ENCODE measurements at places on chromosomes 16 and 17.

DNA sequence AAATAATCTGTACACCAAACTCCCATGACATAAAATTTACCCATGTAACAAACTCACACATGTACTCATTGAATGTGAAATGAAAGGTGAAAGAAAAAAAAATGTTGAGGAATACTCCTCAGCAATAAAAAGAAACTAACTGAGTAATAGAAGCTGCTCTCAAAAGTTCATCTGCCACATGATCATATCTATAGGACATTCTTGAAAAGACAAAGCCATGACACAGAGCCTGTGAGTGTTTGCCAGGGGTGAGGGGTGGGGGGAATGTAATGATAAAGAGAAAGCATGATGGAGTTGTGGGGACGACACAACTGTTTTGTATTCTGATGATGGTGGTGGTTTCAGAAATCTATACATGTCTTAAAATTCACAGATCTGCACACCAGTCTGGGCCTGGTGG is 52.2 kb upstream of the TMC5 start:
- no peak for DNase-seq

GRCh38 chr17:62825182-62825581 is 17.1 kb upstream of the MARCHF10 start:
- DNase-seq = no peak

GRCh38 chr16:85800321-85800669 is 800 bp downstream of the COX4I1 start:
- DNase-seq = no peak

DNA sequence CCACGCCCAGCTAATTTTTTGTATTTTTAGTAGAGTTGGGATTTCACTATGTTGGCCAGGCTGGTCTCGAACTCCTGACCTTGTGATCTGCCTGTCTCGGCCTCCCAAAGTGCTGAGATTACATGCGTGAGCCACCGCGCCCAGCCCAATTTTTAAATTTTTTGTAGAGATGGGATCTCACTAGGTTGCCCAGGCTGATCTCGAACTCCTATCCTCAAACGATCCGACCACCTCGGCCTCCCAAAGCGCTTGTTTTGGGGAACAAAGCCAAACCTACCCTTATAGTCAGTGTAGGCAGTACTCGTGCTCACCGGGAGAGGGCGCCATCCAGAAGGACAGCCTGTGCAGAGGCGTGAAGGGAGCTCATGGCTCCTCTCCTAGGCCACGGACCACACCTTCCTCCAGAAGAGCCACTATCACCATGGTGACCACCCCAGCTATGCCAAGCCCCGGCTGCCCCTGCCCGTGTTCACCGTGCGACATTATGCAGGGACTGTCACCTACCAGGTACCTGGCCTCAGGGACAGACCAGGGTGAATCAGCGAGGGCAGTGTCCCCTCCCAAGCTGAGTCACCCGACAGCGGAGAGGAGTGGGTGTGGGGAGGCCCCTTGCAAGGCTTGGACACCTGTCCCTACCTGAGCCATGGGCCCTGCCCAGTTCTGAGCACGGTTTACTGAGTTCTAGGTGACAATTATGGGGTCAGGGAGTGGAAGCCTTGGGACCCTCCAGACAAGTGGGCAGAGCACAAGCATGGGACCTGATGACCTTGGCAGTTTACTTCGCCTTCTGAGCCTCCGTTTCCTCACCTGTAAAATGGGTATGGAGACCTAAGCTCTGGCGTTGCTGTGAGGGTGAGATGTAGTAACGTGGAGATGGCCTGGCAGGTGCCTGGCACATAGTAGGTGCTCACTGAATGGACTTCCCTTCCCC is 13.7 kb downstream of the MYO15B start:
- DNase-seq = peak; percentile 68

GRCh38 chr16:81424771-81425170 is 19.8 kb upstream of the CMIP start:
- no peak for DNase-seq

GRCh38 chr16:24771132-24771778 is 41.8 kb downstream of the TNRC6A start:
- DNase-seq = no peak

DNA sequence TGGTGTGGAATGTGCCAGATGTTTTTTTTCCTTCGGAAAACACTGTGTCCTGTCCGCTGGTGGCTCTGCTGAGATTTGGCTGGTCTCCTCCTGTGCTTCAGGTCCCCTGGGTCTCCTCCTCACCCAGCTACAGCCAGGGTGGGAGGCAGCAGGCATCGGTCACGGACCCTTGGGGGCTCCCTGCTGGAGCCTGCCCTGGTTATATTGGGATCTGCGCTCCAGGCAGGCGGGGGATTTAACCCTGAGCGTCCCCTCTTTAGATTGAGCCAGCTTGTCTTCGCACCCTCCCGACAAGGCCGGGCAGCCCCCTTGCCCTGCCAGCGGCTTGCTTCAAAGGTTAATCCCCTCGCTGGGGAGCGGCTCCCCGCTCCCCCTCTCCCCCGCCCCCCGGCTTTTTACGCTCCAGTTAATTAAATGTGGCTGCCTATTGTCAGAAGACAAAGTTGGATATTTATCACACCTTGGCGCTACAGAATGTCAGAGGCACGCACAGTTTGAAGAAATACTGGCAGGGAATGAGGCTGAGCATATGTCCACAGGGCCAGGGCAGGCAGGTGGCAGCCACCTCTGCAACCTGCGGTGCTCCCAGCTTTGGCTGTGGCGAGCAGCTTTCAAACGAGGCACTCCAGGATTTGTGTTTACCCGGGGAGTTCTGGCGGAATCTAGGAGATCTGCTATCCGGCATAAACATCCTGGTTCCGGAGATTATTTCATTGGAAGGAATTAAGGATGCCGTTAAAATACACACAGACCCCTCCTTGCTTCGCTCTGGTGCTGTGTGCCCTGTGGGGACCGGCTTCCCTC is 38.2 kb upstream of the GSE1 start:
- no peak for DNase-seq

DNA sequence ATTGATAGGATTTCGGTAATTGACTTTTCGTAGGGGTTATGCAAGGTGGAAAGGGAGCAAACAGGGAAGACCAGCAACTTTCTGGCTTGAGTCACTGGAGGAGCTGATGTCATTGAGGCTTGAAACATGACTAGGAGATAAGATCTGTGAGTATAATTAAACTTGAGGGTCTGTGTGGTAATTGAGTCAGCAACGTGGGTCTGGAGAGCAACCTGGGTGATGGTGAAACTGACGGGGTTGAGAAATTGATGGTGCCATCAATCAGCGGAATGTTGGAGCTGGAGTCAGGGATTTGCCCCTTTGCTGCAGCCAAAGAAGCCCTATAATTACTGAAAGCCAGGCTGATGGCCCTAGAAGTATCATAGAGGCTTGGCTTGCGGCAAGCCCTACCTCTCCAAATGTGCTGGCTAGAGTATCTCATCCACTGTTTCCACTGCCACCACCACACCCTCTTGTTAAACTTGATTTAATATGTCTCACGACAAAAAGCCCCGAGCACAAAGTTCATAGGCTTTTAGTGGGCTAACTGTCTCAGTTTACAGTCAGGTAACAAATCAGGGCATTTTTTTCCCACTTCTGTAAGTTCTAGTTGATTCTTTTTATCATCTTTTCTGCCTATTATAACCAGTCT is 186.9 kb upstream of the ELAC2 start:
- no peak for DNase-seq

DNA sequence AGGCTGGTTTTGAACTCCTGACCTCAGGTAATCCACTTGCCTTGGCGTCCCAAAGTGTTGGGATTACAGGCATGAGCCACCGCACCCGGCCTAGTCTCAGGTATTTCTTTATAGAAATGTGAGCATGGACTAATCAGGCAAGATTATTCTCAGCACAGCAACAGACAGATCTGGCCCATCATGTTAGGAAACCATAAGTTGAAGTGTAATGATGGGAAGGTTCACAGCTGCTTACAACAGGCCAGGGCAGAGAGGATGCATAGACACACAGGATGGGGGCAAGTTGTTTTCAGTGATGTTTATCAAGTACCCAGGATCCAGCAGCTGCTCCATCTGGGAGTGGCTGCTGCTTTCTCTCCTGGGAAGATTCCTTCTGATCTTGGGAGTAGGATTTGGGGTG is 16.6 kb upstream of the NOS2 start:
- no peak for DNase-seq

DNA sequence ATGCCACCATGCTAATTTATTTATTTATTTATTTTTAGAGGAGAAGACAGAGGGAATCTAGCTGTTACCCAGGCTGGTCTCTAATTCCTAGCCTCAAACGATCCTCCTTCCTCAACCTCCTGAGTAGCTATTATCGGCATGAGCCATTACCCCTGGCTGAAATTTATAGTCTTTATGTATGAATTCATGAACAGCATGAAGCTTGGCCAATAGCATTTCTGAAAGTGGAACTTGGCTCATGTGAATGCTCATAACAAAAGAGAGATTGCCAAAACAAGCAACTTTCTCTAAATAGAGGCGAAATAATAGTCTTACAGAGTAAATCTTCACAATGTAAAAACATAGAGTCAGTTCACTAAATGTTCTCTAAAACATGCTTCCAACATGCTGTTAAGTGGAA is 30.1 kb upstream of the SMURF2 start:
- DNase-seq = no peak

GRCh38 chr17:31200287-31200686 is 96.8 kb downstream of the OMG start:
- DNase-seq = no peak

DNA sequence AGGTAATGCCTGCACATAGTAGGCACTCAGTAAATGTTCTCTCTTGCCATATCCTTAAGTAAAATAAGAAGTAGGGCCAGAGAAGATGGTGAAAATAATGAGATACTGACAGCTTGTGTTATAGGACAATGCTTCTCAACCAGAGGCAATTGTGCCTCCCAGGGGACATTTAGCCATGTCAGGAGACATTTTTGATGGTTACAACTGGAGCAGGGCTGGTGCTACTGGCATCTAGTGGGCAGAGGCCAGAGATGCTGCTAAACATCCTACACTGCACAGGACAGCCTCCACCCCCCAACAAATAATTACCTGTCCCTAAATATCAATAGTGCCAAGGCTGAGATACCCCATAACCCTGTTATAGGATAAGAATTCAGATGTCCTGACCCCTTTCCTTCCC is 1.7 kb downstream of the RAD51D start:
- no peak for DNase-seq

DNA sequence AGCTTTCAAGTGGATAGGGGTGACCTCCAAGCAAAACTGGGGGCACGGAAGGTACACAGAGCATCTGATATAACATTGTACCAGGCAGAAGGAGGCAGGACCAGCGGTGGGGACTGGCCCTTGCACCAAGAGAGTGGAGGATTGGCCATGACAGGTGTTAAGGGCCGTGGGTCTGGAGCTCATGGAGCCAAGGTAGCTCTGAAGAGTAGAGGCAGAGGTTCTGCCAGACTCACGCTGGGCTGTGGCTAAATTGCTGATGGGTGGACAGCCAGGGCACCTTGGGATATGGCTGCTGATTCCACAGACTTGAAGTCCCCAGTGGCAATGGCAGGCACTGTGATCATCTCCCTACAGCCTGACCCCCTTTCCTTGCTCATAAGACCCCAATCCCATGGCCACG is 65.9 kb upstream of the NKD1 start:
- DNase-seq = no peak

DNA sequence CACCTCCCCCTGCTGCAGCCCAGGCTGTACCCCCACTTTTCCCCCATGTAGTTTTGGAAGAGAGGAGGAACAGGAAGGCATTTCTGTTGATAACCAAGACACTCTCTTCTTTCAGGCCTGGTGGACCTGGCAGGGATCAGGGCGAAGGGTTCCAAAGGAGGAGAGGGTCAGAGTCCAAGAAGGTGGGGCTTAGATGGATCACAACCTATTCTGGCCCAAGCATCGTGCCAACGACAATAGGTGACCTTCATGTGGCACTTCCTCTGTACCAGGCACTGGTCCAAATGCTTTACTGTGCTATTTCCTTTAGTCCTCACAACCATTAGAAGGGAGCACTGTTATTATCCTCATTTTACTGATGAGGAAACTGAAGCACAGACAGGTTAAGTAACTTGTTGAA is 84.3 kb downstream of the TMEM132E start:
- no peak for DNase-seq

DNA sequence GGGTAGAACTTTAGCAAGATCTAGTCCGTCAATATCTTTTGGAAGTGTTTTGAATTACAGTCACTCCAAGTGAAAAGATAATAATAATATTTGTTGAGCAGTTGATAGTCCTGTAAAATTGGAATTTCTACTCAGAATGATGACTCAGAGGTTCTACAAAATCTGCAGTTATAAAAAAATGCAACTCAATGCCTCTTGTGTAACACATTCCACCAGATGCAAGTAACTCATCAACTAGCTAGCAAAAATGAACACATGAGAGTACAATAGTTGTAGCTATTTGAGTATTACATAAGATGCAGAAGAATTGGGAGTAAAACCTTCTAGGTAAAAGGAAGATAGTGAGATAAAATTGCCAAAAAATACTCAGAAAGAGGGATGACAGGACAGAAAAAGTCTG is 177.2 kb downstream of the CDH8 start:
- no peak for DNase-seq

- DNase-seq = no peak
These were observed 15.7 kb downstream of the TMEM94 start for GRCh38 chr17:75472119-75472518.

DNA sequence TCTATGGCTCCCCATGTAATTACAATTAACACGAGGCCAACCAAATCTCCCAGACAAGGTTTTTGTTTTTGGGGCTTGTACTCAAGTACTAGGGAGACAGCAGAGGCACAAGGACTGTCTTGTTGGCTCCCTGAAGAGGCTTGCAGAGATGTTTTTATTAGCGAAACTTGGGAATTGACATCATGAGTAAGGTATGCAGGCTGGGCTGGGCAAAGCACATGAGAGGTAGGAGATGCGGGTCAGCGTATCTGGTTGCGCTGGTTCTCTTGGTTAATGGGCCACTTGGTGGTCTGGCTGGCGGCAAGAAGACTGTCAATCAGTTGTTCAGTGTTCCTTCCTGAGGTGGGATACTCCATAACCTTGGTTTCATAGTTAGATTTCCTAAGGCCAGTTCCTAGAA is 28.9 kb downstream of the LCMT1 start:
- DNase-seq = no peak

Measured in 8988T (cell line).